ENCODE measurements at places on chromosomes 13 and 19. TPM values are rescaled to one million over a fixed set of nuclear protein-coding genes. Genes with fewer than 3 reads are reported as not detected.

Gene EXOC3L2
- not detected for total RNA-seq

Gene ATCAY
- not detected for total RNA-seq

- no peaks in the 10 kb centered on the region for H3K36me3 ChIP-seq
- H3K27ac ChIP-seq: no peak overlapping the region
- H3K4me1 ChIP-seq: no peaks in the 10 kb centered on the region
- no peak for DNase-seq
Observed at GRCh38 chr13:66003558-66003957, 1226.6 kb downstream of the PCDH9 start.

DNA sequence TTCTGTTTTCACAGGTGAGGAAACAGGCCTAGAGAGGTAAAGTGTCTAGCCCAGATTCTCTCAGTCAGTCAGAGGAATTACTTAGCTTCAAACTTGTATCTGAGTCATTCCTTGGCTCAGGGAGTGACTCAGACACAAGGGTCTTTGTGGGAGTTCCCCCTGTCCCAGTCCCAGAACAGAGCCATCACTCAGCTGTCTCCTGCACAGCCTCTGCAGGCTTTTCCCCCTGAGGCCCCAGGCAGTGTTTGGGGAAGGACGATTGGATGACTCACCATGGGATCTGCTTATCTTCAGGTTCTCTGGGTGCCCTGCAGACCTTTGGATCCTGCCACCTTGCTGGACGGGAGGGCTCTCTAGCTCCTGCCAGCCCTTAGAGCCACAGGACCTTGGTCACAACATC lies 13.2 kb downstream of the ZNF793 start:
- H3K36me3 ChIP-seq: peaks cover 51% of the 10 kb centered on the region
- DNase-seq: no peak
- no peaks in the 10 kb centered on the region for H3K27me3 ChIP-seq

Gene PRODH2
- not detected for total RNA-seq

Gene KPNA3
- total RNA-seq: 27.3 TPM

DNA sequence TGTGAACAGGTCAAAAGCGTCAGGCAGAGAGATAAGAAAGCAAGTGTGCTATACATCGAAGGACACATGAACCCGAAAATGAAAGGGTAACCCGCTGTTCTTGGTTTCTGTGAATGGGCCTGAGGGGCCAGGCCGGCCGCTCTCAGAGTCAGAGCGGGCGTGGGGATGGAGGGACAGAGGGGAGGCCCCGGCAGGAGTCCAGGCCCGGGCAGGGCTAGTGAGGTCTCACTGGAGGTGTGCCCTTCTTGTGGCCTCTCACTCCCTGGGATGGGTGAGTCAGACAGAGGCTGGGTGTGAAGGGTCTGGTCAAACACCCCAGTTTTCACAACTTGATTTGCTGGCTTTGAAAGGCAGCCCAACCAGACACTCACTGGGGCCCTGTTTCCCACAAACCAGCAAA lies 17.4 kb upstream of the NDUFS7 start:
- no peak overlapping the region for H3K27ac ChIP-seq
- no peak for DNase-seq
- H3K27me3 ChIP-seq: no peaks in the 10 kb centered on the region
- H3K4me1 ChIP-seq: peaks cover 34% of the 10 kb centered on the region

- no peaks in the 10 kb centered on the region for H3K4me1 ChIP-seq
- H3K27ac ChIP-seq: no peak overlapping the region
- no peak overlapping the region for H3K4me3 ChIP-seq
- H3K27me3 ChIP-seq: peaks cover 7% of the 10 kb centered on the region
- no peaks in the 10 kb centered on the region for H3K36me3 ChIP-seq
Observed at GRCh38 chr13:108322206-108322824, 52.8 kb downstream of the TNFSF13B start.

- H3K4me3 ChIP-seq: no peak overlapping the region
- peaks cover 23% of the 10 kb centered on the region for H3K4me1 ChIP-seq
Observed at GRCh38 chr13:20474515-20474914, 51.1 kb downstream of the CRYL1 start.

GRCh38 chr19:30263830-30264381 lies 108.3 kb upstream of the ZNF536 start:
- no peak overlapping the region for H3K4me3 ChIP-seq
- no peaks in the 10 kb centered on the region for H3K36me3 ChIP-seq
- no peak overlapping the region for H3K27ac ChIP-seq
- no peak for DNase-seq

- no peak for DNase-seq
- no peak overlapping the region for H3K4me3 ChIP-seq
- H3K27ac ChIP-seq: no peak overlapping the region
- H3K27me3 ChIP-seq: peaks cover 7% of the 10 kb centered on the region
- H3K36me3 ChIP-seq: no peaks in the 10 kb centered on the region
Observed at GRCh38 chr19:28018499-28018898, 1194.5 kb downstream of the UQCRFS1 start.

DNA sequence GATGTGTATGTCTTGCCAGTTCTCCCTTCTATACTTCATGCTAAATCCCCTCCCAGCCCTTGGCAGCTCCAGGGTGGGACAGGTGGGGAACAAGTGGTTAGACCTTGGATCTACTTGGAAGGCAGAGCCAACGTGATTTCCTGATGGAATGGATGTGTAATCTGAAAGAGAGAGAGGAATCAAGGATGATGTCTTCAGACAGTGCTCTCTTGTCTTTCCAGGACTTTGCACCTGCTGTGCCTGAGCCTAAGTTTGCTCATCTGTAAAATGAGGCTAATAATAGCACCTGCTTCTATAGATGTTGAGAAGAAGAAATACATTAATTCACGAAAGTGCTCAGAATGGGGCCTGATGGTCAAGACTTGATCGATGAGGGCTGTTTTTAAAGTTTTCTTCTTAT lies 7.0 kb upstream of the EGLN2 start:
- no peak overlapping the region for H3K4me3 ChIP-seq
- no peaks in the 10 kb centered on the region for H3K36me3 ChIP-seq
- H3K27me3 ChIP-seq: no peaks in the 10 kb centered on the region
- H3K27ac ChIP-seq: peak overlapping the region; percentile 73

GRCh38 chr13:75165543-75166230 lies 316.3 kb downstream of the TBC1D4 start:
- no peaks in the 10 kb centered on the region for H3K4me1 ChIP-seq
- no peak for DNase-seq
- no peak overlapping the region for H3K4me3 ChIP-seq
- H3K36me3 ChIP-seq: no peaks in the 10 kb centered on the region
- no peak overlapping the region for H3K27ac ChIP-seq
- no peaks in the 10 kb centered on the region for H3K27me3 ChIP-seq

- H3K4me3 ChIP-seq: no peak overlapping the region
- no peaks in the 10 kb centered on the region for H3K36me3 ChIP-seq
- H3K4me1 ChIP-seq: peaks cover 13% of the 10 kb centered on the region
- no peak overlapping the region for H3K27ac ChIP-seq
- H3K27me3 ChIP-seq: peaks cover 25% of the 10 kb centered on the region
Observed at GRCh38 chr19:32203161-32203560, 142.2 kb upstream of the ZNF507 start.

GRCh38 chr13:40798380-40798779 lies 9.0 kb downstream of the SLC25A15 start:
- peak overlapping the region; percentile 43 for H3K4me3 ChIP-seq
- DNase-seq: no peak
- peaks cover 31% of the 10 kb centered on the region for H3K36me3 ChIP-seq
- peak overlapping the region; percentile 91 for H3K27ac ChIP-seq
- no peaks in the 10 kb centered on the region for H3K27me3 ChIP-seq
- H3K4me1 ChIP-seq: peaks cover 22% of the 10 kb centered on the region

- no peak for DNase-seq
- peak overlapping the region; percentile 87 for H3K4me3 ChIP-seq
- H3K36me3 ChIP-seq: no peaks in the 10 kb centered on the region
- peak overlapping the region; percentile 90 for H3K27ac ChIP-seq
Observed at GRCh38 chr19:3506384-3507340, 551 bp downstream of the FZR1 start.
